ENCODE measurements at places on chromosomes 5 and 9.

- DNase-seq: no peak
Measured at GRCh38 chr9:89842267-89842768, 237.5 kb downstream of the GADD45G start.

GRCh38 chr5:108421713-108422112, 39.8 kb upstream of the FBXL17 start:
- DNase-seq: no peak

- DNase-seq: no peak
Measured at GRCh38 chr9:69577123-69577522, 95.0 kb downstream of the APBA1 start.

DNA sequence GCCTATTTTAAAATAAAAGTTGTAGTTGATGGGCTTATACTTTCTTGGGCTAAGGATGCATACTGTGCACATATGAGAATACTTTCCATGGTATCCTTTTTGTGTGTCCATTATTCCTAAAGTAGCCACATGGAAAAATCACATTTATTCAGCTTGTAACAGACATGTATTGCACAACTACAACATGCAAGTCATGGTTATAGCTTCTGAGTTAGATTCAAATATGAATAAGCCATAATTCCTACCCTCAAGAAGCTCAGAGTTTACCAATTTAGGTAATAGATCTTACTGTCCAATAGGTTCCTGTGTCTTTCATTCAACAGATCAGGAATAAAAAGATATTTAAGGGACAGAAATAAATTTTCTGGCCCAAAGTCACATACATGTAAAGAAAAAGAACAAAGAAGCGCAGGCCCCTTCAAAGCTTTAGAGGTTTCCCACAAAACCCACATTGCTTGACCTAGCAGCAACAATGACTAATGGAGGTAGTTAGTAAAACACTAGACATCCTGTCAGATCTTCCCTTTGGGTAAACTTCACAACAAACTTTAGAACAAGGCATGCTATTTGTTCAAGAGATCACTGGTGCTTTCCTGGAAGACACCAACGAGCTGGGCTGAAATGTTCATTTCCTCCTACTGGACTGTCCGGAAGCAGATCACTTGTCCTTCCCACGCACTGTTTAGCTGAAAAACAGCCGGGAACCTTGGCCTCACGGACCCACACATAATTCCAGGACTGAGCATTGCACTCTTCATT, 78.4 kb upstream of the ITGA1 start:
- DNase-seq: no peak

GRCh38 chr9:124306098-124306735, 48.5 kb downstream of the NEK6 start:
- no peak for DNase-seq

GRCh38 chr9:14907696-14908095, 2.5 kb downstream of the FREM1 start:
- no peak for DNase-seq

DNA sequence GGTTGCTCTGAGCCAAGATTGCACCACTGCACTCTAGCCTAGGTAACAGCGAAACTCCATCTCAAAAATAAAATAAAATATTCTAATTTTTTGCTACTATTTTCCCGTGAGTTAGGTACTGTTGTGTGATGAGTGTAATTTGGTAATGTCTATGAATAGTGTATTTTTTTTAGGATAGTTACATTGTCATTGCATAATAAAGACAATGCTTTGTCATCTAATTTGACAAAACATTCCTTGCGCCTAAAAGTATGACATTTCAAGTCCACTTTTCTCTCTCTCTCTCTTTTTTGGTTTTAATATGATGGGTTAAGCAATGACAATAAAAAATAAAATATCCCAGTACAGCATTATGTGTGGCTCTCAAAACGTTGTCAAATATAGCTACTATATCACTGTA, 29.3 kb downstream of the UBE2R2 start:
- no peak for DNase-seq

- no peak for DNase-seq
Measured at GRCh38 chr5:15692706-15693381, 192.9 kb downstream of the FBXL7 start.

GRCh38 chr5:166639151-166639550, 1652.3 kb upstream of the WWC1 start:
- DNase-seq: no peak

GRCh38 chr9:75265525-75265972, 177.2 kb downstream of the OSTF1 start:
- DNase-seq: no peak

DNA sequence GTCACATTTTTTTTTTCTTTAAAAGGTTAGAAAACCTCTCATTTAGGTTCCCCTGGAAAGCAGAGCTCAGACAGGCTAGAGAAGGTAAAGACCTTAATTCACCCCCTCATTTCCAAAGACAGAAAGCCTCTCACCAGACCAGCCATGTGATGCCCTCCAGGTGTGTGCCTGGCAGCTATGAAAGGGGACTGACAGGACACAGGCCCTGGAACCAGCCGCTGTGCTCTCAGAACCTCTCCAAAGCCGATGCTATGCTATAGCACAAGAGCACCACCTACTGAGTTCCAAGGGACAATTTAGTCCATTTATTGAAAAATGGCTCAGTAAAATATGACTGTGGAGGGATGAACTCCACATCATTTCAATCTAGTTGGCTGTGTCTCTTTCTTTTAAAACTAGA, 48.8 kb downstream of the FANCC start:
- DNase-seq: no peak

DNA sequence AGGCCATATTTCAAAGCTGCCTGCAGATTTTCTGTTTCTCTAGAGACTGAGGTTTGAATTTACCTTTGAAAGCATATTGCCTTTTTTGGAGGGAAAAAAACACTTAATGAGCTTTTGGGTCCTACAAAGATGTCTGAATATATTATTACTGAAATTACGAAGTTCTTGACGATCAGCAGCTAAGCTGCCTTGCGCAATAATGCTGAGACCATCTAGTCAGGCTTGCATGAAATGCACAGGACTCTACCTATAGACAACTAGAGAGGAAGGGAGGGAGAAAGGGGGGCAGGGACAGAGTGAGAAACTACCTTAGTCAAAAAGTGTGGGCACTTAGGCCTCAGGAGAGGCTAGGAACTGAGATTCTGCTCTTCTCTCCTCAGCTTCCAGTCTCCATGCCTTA, 175.9 kb upstream of the KIF2A start:
- no peak for DNase-seq

- DNase-seq: no peak
Measured at GRCh38 chr5:103407402-103407801, 148.8 kb downstream of the MACIR start.

DNA sequence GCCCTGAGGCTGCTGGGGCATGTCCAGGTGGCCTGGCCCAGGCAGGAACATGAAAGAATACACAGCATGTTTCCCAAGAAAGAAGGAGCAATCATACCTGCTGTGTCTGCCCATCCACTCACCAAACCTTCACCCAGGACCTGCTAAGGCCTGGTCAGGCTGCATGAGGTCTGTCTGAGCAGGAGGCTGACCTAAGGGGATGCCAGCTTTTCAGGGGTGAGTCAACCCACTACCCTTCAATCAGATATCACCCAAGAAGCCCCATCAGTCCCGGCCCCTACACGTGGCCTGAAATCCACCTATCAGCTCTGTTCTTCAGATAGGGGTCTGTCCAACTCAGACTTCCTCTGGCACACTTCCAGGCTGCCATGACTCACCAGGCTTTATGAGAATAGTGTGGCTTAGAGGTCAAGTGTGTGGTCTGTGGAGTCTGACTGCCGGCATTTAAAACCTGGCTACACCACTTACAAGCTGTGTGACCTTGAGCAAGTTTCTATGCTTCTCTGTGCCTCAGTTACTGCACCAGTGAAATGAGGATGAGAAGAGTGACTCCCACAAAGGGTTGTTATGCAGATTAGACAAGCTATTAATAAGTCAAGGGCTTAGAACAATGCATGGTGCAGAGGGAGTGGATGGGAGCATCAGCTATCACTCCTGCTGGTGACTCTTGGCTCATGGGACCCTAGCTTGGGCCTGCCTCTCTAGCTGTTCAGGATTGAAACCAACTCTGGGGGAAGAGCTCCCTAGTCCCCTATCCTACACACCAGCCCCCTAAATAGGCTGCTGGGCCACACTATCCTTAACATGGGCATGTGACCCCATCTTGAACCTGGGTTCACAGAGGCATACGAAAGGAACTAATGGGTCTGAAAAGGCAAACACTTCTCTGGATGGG, 130.3 kb downstream of the PAX5 start:
- DNase-seq: no peak

DNA sequence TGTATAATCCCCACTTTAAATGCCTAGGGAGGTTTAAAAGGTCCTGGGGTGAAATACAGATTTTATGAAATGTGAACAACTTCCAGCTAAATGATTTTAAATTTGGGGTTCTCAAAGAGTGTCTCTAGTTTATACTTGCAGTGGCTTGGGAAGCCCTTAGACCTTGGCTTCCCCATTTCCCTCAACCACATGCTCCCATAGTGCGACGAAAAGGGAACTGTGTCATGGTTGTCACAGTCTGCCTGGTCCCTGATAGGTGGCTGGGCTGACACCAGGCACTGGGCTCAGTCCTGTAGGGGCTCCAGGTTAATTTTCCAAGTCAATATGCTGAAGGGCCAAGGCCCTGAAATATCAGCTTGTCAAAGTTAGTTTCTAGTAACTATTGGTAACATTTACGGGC, 10.4 kb upstream of the CXCL14 start:
- no peak for DNase-seq

Measured in CD4-positive, alpha-beta memory T cell (primary cell).